ENCODE measurements at places on chromosomes 12 and 14.

DNA sequence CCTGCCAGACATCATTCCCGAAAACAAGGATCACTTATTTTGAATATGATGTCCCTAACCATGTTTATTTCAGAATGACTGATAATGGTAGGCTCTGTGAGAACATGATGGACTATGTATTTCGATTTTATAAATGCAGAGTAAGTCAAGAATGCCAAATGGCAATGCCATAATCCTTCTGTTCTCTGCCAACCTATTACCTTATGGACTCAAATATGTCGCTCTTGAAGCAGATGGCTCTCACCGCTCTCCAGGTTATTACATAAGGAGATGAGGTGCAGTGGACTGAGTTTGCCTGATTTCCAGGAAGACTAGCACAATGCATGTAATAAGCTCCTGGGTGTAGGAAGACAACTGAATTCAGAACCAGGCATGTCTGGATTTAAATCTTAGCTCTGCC, 227.2 kb downstream of the BTG1 start:
- no peak for DNase-seq

GRCh38 chr14:57729208-57730187, 136.4 kb downstream of the SLC35F4 start:
- DNase-seq, result no peak

DNA sequence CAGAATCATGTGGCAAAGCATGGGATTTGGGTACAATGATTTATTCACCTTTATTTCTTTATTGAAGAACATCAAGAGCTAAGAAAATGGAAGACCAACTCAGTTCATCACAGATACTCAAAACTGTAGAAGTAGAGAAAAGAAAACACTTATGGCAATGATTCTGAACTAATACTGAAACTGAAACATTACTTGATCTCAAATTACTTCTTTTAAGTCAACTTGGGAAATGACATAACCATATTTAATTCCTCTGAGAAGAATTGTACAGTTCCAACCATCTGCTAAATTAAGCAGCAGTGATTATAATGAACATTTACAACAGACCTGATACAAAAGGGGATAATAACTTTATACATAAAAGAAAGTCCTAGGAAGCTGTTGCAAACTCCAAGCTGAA, 466.5 kb downstream of the TMTC2 start:
- no peak for DNase-seq

DNA sequence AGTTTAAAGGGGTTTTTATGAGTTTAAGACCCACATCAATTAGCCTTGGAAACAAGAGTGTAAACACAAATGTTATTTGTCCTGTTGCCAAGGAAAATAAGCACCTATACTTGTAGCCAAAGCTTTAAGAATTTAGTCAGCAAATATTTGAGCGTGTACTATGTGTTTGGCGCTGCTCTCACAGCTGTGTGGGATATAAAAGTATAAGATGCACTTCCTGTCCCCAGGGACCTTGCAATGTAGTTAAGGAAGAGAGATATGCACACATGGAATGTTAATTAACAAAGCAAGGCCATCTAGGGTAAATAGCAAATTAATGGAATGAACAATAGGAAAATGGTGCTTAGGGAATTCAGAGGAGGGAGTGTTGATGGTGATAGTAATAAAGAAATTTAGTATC, 134.9 kb upstream of the SRRM4 start:
- DNase-seq, result no peak

GRCh38 chr14:37721976-37722659, 126.7 kb downstream of the TTC6 start:
- DNase-seq, result no peak

DNA sequence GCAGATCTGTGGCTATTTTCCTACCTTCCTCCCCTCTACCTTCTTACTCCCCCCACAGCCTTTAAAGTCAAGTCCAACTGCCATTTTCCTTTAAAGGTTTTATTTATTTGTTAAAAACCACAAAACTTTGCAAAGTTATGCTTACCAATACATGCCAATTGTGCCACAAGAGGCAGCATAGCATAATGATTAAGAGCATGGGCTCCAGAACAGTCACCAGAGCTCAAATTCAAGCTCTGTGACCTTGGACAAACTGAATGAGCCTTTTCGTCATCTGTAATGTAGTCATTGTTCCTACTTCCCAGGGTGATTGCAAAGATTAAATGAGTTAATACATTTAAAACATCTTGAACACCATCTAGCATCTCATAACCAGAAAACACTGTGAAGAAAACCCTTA, 13.0 kb upstream of the FMNL3 start:
- DNase-seq, result no peak

GRCh38 chr14:53458368-53458814, 305.3 kb upstream of the DDHD1 start:
- DNase-seq, result no peak

DNA sequence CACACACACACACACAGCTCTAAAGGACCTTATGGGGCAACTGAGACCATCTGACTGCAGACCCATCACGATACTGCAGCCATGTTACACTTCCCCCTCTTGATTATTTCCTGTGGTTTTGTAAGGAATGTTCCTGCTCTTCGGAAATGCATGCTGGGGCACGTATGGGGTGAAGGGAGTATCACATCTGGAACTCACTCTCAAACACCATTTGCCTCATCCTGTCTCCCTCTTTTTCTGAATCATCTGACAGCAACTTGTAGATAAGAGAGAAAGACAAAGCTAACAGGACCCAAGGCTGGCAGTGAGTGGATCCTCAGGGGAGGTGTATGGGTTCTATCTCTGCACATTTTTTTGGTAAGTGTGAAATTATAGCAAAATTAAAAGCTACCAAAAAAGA, 50.3 kb downstream of the RIMBP2 start:
- no peak for DNase-seq

DNA sequence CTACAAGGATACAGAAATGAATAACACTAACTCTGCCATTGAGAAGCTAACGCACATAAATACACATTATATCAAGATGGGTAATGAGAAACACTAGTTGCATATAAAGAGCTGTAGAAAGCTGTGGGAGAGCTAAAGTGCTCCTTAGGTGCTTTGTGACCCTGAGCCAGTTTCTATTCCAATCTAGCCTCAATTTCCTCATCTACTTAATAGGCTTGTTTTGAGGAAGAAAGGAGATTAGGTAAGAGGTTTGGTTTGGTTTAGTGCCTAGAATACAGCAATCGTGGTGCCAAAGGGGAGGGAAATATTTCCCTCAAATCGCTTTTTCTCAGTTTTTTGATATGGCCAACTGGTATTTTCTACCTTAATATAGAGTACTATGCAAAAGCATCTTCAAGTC, 994 bp downstream of the SRP54 start:
- DNase-seq, result no peak

DNA sequence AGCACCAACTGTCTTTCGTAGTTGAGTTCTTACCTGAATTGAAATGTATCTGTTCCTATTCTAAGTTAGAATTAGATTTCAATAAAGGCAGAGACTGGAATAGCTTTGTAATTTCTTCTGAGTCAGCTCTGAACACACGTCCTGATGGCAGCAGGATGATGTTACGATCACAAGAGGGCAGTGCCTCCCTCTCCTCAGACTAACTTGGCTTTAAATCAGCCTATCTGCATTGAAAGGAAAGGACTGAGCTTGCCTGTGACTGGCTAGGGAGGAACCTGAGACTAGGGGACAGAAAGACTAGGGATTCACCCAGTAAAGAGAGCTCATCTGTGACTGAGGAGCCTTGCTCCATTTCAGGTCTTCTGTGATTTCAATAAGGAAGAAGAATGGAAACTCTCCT, 323.7 kb upstream of the OR4E1 start:
- no peak for DNase-seq

DNA sequence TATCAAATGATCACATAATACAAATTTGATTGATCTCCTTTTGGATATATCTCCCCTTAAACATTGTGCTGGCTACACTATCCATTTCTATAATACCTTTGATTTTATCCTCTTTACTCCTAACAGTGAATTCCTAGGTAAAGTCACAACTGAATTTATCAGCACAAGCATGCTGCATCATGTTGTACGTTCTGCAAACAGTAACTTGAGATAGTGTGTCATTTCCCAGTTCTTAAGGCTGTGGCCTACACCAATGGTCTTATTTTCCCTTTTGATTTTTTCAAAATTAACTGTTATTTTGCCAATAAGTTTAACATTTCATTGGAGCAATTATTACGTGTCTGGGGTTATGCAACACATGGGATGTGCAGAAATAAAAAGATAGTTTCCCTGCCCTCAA, 24.8 kb downstream of the PRKCH start:
- DNase-seq, result no peak

Data from amniotic stem cell (primary cell).